Fibroblast of gingiva (primary cell): ENCODE measurements at places on chromosomes 4 and X.

DNA sequence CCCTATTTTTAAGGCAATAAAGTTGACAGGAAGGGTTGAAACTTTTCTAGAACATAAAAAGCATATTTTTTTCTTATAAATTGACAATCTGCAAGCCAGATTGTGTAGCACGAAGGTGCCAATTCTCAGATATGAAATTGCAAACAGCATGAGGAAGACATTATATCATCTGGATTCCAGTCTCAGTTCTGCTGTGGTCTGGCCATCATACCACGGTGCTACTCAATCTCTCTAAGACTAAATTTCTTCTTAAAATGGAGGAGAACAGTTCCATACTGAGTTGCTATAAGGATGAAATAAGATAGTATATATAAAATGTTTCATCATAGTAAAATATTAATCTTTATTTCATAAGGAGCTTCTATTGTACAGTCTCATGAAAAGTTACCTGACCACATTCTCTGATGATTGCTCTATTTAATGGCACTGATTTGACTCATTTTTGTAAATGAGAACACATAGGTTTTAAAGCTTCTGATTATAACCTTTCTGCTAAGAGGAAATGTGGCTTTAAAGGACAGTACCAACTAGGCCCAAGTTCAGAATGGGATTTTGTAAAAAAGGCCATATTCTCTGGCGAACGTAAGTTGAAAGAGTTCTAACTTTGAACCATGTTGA is 127.9 kb downstream of the SHROOM3 start:
- no peak for DNase-seq

GRCh38 chrX:75648803-75649588 is 126.2 kb upstream of the ZDHHC15 start:
- DNase-seq: no peak

GRCh38 chr4:15547392-15547791 is 77.7 kb downstream of the CC2D2A start:
- no peak for DNase-seq

DNA sequence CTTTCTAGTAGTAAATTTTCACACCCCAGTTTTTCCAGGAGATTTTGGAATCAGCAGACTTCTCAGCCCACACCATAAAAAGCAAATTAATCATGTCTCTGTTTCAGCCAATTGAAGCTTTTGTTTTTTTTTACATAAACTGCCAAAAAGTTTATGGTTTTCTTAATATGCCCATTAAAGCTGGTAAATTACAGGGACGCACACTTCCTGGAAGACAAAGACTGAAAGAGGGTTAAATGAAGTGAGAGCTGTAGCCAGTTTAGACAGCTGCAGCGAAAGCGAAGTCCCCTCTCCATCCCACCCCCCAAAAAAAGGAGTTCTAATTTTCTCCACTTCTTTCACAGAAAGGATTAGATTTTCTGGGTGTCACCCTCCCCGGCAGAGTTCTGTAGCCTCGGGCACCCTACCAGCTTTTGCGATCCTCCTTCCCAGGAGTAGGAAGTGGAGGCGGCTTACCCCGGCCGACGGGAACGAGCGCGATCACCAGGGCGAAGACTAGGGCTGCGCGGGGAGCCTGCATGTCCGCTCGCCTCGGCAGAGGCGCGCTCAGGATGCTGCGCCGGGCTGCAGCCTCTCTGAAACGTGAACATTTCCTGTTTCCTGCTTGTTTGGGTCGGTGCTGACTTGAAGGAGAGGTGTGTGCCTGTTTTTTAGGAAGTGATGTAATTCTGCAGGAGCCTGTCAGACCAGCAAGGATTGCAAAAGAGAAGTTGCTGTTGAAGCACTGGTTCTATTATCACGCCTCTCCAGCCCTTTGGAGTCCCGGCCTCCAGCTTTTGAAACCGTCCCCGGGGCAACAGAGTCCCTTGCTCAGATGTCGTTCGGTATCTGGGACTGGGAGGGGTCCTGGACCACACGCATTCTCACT is at the start of gene TMEM154:
TSS of gene TMEM154 (minus strand) at position 584 of the 868 bp plus-strand sequence. CDS start at position 520, 64 bp downstream.
- peak; percentile 54 for DNase-seq

DNA sequence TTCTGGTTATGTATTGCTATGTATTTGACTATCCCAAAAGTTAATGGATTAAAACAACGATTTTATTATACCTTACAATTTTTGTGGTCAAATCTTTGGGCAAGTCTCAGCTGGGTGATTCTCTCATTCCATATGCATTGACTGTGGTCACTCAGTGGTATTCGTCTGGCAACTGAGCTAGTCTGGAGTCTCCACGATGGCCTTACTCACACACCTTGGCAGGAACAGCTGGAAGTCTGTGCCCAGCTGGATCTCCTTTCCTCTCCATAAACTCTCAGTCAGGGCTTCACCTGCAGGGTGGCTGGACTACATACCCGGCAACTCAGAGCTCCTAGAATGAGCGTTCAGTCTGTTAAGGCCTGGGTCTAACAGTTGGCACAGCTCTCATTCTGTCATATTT is 141.1 kb upstream of the WDFY3 start:
- DNase-seq: no peak

GRCh38 chr4:7980036-7980435 is 40.4 kb upstream of the AFAP1 start:
- no peak for DNase-seq

GRCh38 chr4:88809576-88810219 is 112.1 kb upstream of the NAP1L5 start:
- DNase-seq: peak; percentile 53

GRCh38 chr4:83113429-83113786 is 1.1 kb downstream of the PLAC8 start:
- DNase-seq: no peak

DNA sequence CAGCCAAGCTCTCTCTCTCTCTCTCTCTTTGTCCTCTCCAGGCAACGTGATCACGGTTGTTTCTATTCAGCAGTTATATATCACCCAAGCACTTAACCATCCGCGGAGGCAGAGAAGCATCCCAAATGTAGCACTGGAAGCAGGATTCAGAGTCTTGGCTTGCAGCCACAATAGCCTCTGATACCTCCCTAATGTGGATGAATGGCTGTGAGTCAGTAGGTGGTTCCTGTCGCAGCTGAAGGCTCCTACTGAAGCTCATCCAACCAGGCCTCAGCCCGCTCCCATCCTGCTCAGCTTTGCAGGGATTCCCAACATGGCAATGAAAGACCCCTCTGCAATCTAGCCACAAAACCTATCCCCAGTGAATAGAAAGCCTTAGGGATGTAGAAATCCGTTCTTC is 5.1 kb downstream of the HS6ST2 start:
- no peak for DNase-seq
